ENCODE measurements at places on chromosomes 6 and 20.

DNA sequence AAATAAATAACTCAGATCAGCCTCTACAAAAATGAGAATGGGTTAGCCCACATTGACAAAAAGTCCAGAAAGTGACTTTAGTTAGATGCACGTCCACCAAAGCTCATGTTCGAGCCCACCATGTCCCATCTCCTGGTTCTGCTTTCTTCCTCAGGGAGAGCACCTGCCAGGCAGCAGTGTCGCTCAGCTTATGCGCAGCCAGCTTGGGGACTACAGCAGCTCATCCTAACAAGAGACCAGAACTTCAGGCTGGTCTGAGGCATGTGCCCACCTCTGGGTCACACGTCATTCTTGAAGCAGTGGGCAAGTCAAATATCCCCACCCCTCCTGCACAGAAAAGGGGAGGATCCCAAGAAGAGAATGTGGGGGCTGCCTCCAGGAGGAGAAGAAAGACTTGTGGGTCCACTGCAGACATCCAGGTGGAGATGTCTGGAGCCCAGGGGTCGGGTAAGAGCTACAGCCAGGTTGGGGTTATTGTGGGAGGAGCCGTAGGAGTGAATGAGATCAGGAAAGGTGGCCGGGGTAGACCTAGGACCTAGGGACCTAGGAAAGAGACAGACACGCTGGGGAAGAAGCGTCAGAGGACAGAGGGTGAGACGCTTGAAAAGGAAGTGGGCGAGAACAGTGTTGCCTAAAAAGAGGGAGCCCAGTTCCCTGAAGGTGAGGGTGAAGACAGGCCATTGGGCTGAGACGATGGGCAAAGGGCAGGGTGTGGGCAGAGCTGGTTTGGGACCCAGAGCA, 52.5 kb downstream of the SSR1 start:
- no peak for DNase-seq

GRCh38 chr6:26576929-26577719, 19.6 kb upstream of the ABT1 start:
- DNase-seq, result no peak

GRCh38 chr6:50698546-50698945, 14.8 kb upstream of the TFAP2D start:
- DNase-seq, result no peak

GRCh38 chr6:109743739-109744138, 52.6 kb downstream of the FIG4 start:
- DNase-seq, result no peak

- no peak for DNase-seq
Observed at GRCh38 chr6:106516616-106517015, 112.7 kb downstream of the RTN4IP1 start.

- no peak for DNase-seq
Observed at GRCh38 chr6:119071576-119071975, 6.9 kb downstream of the FAM184A start.

GRCh38 chr6:157967486-157967885, 14.2 kb upstream of the SYNJ2 start:
- DNase-seq, result no peak

- DNase-seq, result no peak
Observed at GRCh38 chr6:144360401-144360800, 75.3 kb downstream of the UTRN start.

GRCh38 chr6:32642720-32643106, 5.5 kb downstream of the HLA-DQA1 start:
- DNase-seq, result no peak

DNA sequence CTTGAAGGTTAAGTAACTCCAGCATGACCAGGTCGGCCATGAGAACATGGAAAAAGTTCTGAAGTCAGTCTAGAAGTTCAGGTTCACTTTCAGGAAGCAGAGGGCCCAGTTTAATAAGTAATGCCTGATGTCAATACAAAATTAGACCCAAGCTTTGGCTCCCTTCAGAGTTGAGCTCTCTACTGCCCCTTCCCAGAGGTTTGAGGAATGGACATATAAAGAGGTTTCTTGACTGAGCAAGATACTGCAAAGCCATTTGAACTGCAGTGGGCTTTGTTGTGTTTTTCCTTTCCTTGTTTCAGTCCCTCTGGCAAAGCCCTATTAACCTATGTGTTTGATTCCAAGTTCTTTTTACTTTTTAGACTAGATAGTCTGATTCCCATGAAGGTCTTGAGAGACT, 97.8 kb upstream of the PREP start:
- DNase-seq, result no peak

GRCh38 chr6:42281570-42281969, 63.9 kb upstream of the MRPS10 start:
- no peak for DNase-seq

DNA sequence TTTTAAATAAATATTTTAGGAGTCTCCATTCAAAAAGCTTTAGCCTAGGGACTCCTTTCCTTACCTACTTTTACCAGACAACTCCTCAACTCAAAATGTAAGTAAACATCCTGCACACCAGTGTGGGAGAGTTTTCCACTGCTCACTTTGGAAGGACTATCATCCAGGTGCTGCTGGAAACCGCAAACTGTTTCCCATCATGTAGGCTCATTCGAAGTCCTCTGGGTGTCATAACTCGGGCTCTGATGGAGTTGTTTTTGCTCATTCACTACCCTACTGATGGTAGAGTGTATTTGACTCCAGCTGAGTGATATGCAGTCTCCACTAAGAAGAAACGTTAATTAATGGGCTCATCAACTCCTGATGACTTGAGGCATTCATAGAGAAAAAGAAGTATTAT, 136.5 kb upstream of the AKAP12 start:
- DNase-seq, result no peak

- no peak for DNase-seq
Observed at GRCh38 chr6:90984066-90984465, 397.2 kb upstream of the MAP3K7 start.

- no peak for DNase-seq
Observed at GRCh38 chr6:136517002-136517401, 33.2 kb downstream of the MAP7 start.

- no peak for DNase-seq
Observed at GRCh38 chr6:137390334-137390733, 103.9 kb downstream of the OLIG3 start.

DNA sequence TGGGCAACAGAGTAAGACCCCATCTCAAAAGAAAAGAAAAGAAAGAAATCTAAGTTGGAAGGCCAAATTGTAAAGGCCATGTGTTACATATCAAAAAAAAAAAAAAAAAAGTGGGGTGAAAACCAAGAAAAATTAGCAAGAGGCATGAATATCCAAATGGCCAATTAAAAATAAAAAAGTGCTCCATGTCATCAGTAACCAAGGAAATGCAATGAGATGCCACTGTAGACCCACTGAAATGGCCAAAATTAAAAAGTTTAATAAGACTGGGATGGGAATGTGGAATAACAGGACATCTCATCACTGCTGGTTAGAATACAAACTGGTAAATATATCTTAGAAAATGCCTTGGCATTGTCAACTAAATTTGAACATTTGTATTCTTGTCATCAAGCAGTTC, 30.1 kb upstream of the BCLAF1 start:
- DNase-seq, result no peak

GRCh38 chr6:54698974-54699373, 147.6 kb upstream of the FAM83B start:
- no peak for DNase-seq

GRCh38 chr6:139124887-139125672, 9.8 kb upstream of the HECA start:
- DNase-seq, result no peak

DNA sequence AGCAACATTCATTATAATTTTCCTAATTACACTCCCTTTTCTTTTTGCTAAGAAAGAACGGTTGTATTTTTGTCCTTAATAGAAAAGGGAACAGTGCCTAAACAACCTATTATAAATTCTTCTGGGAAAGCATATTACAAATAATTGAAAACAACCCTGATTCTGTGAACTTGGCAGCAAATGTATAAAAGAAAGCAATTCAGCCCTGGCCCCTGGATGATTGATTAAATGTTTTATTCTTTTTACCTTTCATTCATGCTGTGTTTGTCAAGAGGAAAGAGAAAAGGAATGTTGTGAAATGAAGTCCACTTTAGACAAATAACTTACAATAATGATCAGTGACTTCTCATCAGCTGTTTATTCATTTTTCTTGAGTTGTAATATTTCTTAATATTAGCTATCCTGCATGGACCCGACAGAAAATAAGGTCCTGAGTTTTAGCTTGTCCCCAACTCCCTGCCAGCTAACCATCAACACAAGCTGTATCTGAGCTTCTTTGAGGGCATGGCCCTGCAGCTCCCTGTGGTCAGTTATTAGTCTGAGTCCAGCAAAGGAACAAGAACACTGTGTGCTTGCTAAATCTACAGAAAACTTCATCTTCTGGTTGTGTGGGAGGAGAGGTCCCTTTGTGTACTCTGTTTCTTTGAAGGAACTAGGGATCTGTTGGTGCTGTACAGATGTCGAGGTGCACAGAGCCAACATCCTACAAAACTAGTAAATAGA, 248.2 kb downstream of the LAMA2 start:
- no peak for DNase-seq

DNA sequence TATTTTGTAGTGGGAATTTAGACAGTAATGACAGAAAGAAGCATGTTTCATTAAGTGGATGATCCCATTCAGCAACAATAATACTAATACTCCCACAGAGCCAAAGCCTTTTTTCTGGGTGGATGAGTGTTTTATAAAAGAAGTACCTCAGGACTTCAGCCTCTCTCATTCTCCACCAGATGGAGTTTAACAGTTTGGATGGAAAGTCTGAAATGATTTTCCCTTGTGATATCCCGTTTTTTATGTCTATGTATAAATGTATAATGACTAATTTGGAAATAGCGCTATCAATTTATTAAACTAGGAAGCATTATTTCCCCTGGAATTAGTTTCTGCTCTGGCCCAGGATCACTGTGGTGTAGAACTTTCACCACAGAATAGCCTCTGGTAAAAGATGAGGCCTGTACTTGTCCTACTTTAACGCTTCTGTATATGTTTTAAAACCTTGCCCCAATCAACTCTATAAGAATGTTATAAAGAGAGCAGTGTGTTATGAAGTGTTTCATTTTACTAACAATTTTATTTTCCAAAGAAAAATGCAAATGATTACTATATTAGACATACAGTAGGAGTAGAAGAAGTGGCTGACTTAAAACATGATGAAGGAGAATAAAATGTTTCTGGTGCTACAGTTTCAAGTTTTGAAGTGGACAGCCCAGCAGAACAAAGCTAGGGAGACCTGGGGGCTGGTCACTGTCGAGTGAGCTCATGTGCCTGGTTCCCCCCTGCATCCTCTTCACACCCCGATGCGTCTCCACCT, 135.6 kb downstream of the HIVEP1 start:
- no peak for DNase-seq

GRCh38 chr6:12442455-12442854, 152.3 kb downstream of the EDN1 start:
- DNase-seq, result no peak

GRCh38 chr6:125114248-125114858, 39.2 kb upstream of the TPD52L1 start:
- peak; percentile 24 for DNase-seq

DNA sequence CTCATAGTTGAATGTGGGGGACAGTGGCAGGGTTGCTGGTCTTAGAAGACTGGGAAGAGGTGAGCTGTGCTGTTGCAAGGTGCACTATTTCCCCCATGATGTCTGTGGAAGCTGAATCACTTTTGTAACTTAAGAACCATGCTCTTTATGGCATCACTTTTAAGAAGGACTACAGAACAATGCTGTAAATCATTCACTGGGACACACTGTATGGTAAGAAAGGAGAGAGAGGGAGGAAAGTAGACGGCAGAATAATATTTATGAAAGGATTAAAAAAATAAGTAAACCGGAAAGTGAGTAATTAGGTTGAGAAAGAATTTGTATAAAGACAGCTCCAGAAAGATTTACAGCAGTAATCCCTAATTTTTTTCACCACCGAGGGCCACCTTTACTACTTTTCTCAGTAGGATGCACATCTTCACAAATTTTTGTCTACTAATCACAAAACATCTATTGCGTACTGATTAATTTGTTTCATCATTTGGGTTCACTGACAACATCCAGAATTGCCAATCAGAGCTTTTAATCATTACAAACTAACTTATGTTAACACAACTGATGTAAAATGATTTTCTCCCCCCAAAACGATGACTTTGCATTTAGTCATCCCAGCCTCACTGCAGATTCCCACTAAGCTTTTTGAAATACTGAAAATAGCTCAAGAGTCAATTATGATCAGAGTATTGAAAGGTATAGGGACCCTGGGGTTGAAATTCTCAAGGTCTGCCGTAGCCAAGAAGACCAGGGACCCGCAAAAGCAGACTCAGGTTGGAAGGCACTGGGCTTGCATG, 560.7 kb upstream of the NOX3 start:
- DNase-seq, result no peak

DNA sequence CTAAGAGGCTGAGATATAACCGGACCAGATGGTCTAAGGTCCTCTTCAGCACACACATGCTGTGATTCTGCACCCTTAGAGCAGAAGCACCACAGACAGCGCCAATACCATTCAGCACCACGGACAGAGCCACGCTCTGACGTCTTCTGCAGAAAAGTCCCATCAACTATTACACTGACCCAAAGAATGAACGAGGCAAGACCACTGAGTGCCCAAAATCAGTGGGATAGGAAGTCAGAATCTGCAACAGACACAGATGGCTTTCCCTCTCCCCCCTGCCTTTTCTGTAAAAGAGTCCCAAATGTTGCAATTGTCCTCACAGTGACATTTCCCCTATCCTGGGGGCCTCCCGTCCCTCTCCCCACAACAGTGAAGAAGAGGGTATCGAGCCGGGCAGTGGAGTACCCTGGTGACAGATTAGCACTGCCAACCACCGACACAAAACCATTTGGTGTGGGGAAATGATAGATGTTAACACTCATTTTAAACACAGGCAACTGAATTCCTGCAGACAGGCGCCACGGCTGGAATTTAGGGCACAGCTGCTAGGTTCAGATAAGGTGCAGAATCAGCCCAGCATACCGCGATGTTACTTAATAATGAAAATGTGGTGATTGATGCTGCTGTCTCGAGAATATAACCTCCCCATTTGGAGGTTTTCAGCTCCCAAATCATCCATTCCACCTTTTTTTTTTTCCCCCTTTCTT, 66.6 kb upstream of the CTNNBL1 start:
- no peak for DNase-seq

DNA sequence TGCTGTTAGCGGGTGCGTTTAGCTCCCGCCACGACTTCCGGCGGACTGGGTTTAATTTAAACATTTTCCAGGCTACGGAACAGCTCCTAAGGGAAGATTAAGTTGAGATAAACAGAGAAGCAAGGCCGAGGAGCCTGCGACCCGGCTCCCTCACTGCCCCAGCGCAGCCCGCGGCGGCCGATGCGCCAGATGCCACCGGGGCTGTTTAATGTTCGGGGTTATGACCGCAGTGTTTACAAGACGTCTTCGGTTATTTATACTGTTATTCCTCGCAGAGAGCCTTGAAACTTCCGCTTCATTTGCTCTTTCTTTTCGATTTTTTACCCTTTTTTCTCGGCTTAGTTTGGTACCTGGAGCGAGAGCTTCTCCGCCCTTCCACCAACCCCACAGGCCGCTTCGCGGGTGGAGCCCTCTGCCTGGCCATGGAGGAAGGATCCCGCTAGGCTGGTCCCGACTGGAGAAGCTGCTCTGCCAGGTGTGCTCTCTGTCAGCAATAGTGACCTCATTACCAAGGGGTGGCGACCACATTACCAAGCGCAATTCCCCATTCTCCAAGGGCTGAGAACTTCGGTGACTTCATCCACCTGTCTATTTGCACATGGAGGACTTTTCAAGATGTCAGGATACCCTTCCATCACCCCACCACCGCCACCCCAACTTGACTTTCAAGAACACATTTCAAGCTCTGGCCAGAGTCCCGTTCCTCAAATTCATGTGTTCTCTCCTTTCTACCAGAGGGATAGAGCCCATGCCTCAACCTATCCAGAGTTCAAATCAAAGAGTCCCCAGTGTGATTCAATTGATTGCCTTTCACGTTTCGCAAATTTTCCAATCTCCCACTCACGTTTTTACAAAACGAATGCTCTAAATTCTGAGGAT, 4.1 kb downstream of the TCF21 start:
- no peak for DNase-seq
